ENCODE measurements at places on chromosomes 6 and 20.

DNA sequence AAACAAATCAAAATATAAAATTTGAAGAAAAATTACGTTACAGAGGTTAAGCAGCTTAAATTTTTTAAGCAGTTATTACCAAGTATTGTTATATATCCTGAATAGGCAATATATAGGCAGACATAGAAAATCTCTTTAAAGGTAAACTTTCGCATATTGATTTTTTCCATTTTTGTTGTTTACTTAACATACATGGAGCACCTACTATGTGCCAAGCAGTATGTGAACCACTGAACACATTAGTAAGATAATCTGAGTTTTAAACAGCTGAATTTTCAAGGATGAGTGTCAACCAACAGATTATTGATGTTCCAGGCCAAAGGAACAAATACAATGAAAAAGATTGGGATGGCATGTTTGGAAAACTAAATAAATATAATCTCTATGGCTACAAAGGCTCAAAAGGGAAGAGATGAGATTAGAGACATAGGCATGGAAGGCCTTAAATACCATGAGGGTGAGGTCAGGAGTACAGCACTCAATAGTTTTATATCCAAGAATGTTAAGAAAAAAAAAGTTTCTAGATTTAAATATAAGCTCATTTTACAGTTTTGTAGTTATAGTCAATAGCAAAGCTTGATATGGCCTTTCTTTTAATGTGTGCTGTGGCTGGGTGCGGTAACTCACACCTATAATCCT is 277.5 kb downstream of the PTPRK start:
- peak; percentile 75 for DNase-seq

DNA sequence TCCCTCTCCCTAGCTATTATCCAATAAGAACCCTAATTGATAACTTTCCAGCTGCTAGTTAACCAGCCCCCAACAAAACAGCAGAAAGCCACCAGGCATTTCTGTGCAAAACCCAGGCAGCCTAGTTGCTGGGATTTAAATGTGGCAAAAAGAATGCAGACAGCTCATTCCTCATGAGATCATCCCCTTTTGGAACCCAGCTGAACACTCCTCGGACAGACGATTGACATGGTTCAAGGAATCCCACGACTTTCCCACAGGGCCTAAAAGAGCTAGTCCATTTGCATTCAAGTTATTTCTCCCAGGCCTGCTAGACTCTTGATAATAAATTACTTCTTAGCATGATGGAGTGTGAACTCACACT is 24.0 kb downstream of the JAG1 start:
- no peak for DNase-seq

DNA sequence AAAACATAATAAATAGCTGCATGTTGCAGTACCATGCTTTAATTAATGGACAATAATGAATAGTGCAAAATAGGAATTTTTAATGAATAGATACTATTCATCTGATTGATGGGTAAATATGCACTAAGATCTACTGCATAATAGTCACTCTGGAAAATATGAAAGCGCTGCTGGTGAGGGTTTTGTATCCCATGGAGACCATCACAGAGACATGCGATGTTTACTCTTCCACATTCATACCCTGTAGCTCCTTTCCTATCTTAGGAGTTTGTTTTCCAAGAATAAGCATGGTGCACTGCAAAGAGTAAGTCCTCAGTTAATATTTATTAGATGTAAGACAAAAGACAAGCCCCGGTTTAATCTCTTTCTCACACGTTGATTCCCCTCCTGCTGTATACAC is 81.4 kb downstream of the NRSN1 start:
- no peak for DNase-seq

- no peak for DNase-seq
Measured at GRCh38 chr20:53786071-53786444, 192.4 kb upstream of the ZNF217 start.

DNA sequence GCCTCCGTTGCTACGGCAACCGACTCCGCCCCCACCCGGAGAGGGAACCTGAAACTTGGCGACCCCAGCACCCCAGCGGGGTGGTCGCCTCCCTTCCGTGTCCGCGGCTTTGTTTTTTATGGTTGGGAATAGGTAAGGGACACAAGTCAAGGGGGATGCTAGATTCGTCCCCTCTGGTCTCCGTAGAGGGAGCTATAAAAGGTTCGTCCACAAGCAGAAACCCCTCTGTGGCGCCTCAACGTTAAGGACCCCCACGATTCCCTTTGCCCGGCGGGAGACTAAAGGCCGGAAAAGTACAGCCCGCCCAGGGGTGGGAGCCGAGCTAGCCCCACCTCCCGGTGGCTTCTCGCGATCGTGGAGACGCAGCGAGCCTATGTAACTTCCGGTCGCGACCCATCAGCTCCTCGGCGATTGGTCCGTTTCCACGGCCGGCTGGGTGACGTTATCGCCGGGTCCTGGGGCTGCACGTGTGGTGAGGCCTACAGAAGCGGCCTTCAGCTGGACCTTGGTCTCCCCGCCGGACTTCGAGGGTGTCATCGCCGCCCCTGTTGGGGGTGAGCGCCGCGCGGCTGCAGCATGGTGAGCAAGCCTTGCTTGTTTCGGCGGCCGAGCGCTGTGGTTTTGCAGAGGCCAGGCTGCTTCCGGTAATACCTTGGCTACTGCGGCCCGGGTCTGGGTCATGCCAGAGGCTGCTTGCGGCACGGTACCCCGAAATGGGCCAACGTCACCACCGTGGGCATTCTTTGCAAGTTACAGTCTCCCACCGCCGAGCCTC is at the start of gene LTV1:
Gene LTV1, plus strand, starts transcription at position 437 of the 775 bp plus-strand sequence. Its CDS starts 140 bp downstream, at position 577.
- peak; percentile 96 for DNase-seq

- no peak for DNase-seq
Measured at GRCh38 chr6:42821846-42822245, 40.0 kb downstream of the BICRAL start.

DNA sequence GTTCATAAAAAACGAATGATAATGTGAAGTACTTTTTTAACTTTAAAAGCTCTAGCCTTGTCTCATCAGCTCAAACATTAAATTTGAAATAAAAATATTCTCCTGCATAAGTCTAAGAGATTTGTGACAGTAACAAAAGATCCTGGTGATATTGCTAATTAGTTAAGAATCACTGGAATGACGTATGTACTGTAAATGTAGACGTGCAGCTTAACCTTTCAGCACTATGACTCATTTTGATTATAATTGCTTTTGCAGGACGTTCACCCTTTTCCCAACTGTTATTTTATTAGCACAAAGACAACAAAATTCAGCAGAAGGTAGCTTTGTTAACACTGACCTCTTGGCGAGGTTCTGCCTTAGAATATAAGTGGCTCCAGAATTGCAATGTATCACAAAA is 68.6 kb downstream of the TENT5A start:
- DNase-seq, result no peak

DNA sequence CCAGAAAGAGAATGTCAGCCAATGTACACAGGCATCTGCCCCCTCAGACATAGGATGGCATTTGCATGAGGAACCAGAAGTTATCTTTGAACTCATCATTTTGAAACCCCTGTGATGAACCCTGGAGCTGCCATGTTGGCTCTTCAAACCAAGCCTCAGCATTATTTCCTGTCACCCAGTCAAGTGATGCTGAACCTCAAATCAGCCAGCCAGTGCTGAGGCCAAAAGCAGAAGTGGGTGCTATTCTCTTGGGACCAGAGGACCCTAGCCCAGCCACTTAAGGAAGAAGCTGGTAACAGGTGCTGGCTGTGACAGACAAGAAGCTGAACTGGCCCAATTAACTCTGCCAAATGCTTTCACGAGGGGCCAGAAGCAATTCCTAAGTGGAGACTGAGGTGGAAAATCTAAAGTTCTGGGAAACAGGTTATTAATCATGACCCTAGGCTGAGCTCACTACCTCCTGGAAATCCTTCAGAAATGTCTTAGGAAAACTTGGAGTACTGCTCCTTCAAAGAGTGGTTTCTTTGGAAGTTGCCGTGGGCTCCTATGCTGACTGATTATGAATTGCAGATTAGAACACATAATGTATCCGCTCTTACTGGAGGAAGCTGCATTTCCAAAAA is 4.0 kb downstream of the PKIG start:
- no peak for DNase-seq

DNA sequence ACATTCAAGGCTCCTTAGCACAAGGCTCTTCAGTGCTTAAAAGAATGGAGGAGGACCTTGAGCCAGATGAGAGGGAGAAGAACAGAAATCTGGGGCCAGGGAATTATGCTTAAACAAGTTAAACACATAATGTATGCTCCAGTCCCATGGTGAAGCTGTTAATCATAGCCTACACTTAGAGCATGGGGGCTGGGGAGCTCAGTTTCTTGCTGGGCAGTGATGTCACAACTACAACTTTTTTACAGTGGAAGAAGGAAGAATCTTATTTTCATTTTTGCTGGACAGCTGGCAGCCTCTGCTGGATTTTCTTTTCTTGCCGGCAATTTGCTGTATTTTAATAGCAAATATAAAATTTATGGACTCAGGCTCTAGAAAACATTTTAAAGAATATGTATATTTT is 432.5 kb downstream of the CD109 start:
- DNase-seq, result no peak

DNA sequence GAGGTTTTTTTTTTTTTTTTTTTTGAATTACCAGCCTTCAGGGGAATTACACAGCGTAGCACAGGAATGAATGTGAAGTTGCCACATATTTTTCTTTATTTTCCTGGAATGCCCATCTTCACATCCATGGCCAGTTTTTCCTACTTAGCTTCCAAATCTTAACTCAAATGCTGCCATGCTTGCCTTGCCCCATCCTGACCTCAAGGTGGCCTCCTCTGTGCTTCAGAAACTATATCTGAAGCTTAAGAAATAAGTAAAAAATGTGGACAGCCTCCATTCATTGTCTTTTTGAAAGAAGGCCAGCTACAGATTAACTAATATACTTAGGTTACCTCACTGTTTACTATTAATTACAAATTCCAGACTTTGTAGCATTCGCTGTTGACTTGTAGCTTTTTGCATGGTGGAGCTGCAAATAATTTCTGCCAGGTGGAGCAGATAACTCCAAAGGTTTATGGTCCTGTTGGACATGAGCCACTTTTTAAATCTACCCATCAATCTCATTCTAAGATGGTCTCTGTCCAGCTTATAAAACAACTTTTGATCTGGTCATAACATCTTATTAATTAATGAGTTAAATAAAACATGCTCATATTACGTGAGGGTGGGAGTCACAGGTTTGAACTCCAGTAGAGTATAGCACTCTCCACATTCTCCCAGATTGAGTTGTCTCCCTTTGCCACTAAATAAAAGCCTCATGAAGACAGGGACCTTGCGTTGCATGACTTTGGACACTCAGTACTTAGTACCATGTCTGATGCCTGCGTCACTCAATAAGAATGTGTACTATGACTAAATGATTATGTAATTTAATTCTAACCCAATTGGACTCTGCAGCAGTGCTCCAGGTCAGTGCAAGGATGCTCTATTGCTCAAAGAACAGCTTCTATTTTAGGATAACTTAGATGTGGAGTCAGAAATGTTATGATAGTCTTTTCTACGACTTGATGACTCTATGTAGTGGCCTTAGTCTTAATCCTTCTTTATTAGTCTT is 678.6 kb upstream of the CITED2 start:
- peak; percentile 54 for DNase-seq

GRCh38 chr6:6738922-6739716 is 150.6 kb downstream of the LY86 start:
- no peak for DNase-seq

- DNase-seq, result peak; percentile 8
Measured at GRCh38 chr20:24411003-24411833, 58.2 kb upstream of the SYNDIG1 start.

DNA sequence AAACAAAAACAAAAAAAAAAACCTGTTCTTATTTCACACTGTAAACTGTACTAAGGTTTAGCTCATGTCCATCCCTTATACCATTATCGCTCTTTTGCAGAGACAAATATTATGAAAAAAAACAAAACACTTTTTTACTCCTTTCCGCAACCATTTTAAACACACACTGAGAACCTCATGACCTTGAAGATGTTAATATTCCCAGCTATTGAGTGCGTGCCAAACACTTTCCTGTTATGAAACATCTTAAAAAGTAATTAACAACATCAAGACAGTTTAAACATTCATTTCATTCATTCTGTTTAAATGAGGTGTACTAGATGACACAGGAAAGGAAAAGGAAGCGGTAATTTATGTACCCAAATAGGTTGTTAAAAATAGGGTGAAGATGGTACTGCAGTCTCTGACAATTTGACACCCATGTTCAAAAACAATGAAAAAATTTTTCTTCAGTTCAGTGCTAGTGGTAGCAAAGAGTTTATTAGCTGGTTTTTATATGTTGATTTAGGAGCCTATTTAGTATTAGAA is 3.9 kb upstream of the ARHGAP18 start:
- DNase-seq, result no peak

DNA sequence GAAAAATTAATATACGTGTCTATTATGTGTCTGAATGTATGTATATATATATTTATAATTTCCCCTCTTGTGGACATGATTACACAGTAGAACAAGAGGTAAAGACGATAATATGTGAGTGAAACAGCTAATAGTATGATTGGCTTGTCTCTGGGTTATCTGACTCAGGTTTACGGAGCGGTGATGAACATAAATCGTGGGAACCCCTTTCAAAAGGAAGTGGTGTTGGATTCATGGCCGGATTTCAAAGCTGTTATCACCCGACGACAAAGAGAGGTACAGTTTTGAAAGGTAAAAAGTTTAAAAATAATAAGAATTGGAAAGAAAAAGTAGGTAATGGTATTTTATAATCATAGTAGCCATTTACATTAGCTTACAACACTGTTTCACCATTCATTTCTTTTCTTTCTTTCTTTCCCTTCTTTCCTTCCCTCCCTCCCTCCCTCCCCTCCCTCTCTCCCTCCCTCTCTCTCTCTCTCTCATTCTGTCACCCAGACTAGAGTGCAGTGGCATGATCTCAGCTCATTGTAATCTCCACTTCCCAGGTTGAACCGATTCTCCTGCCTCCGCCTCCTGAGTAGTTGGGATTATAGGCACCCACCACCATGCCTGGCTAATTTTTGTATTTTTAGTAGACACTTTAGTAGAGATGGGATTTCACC is 15.9 kb downstream of the GLYATL3 start:
- no peak for DNase-seq

DNA sequence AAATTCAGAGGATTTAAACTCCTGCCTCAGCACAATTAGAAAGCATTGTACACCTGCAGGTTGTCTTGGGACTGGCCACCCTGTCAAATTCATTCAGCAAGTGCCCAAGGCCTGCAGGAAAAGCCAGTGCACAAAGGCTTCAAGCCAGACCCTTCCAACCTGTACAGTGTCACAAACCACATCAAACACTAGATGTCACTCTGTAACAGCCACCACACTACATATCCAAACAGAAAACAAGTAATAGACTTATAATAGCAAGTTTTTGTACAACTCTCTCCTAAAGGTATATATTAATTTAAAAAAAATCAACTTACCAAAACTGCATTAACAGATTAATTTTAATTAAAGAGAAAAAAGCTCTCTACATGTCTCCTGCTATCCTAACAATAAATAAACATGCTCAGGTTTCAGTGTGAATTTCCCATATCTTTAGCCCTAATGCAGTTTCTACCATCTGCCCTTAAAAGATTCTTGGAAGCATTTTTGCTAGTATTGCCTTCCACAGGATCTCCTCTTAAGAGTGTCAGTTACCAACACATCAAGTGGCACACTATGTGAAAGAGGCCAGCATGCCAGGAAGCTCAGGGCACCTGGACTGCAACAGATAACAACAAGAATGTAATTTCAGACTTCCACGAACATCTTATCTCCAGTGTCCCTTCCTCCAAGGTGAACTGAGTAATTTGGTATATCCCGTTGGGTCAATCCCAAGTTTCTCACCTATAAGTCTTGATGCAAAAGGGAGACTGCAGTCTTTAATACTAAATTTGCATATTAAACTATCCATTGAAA is 47.5 kb downstream of the RALGAPA2 start:
- DNase-seq, result peak; percentile 27

GRCh38 chr6:139265512-139266190 is 26.1 kb downstream of the TXLNB start:
- DNase-seq, result no peak

Data from fibroblast of the aortic adventitia (primary cell).